ENCODE measurements at places on chromosomes 3 and 15. TPM values are rescaled to one million over a fixed set of nuclear protein-coding genes. Genes with fewer than 3 reads are reported as not detected.

The ROPN1 gene
- total RNA-seq, result not detected

The SLC38A3 gene
- total RNA-seq, result not detected

The ACP3 gene
- total RNA-seq, result 4.4 TPM

The CLDN16 gene
- total RNA-seq, result 0.37 TPM

The MUC20 gene
- total RNA-seq, result 1.2 TPM

The THPO gene
- total RNA-seq, result not detected

The OR5H14 gene
- total RNA-seq, result not detected
